CD4-positive, alpha-beta T cell treated with Interleukin-4 for 4 hours (primary cell): ENCODE measurements at places on chromosomes 5 and 9.

- DNase-seq, result no peak
Observed at GRCh38 chr5:32597041-32597629, 11.8 kb downstream of the SUB1 start.

GRCh38 chr5:109247986-109248385 is 161.8 kb downstream of the PJA2 start:
- DNase-seq, result no peak

GRCh38 chr5:176680226-176680563 is 32.9 kb downstream of the TSPAN17 start:
- no peak for DNase-seq

DNA sequence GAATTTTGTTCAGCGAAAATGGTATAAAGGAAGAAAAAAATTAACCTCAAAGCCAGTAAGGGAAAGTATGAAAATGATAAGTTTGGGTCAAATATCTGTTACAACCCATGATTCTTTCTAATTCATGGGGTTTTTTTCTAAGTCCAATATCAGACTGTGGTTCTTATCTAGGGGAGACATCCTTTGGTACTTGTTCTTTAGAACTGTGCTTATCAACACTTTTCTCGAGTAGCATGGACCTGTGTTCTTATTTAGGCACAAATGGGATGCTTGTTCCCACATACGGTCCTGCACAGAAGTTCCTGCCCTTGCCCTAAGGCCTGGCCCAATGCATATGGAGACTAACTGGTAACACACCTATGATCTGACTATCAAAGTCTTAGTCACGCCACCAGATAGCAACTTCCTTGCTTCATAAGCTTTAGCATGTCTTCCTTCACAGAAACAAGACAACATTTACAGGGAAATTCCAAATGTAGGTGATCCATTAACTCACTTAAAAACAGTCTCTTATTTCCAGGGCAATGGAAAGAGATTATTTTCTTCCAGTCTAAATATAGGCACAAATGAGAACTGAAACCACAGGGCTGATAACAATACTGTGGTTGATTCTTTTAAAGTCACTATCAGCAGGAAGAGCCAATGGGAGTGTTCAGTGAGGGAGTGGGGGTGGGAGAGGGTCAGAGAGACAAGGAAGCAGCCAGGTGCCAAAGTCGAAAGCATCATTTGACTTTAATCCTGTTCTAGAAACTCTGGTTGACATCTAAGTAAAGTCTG is 268.8 kb upstream of the ANKRD55 start:
- DNase-seq, result peak; percentile 43

DNA sequence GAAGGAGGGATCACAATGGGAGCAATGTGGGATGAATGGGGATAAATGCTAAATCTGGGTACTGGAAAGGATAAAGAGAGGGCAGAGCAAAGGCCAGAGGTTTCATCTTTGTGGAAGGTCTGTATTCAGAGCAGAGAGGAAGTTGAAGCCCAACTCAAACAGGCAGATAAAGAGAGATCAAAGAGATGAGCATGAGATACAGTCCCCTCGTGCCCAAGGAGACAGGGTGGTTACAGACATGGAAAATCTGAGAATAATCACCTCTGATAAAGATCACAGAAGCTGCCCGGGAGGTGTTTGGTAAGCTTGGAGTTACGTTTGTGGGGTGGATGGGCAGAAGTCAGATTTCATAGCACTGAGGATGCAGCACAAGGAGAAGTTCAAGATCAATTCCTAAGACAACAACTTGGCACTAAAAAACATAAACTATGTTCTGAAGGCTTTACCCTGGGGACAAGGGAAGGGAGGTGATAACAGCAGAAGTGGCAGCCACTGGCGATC is 459 bp upstream of the ERAP2 start:
- peak; percentile 33 for DNase-seq

DNA sequence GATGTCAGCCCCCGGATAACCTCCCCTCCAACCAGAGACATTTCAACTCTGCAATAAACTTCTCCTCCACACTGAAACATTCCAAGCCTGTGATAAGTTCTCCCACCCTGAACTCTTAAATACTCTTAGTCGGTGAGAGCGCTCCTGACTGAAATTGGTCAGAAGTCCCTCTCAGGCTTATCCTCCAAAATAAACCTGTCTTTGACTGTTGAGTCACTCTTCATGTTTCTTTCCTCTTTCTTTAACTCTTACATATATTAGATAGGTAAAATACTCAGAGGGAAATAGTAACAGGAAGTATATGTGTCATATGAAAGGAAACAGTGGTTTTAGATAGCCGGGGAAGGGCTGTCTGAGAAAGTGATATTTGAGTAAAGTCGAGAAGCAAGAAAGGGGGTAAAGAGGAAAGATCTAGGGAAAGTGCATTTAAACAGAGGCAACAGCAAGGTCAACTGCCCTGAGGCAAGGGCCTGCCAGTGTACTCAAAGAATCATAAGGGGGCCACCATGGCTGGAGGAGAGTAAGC is 11.0 kb upstream of the FAM81B start:
- no peak for DNase-seq

- DNase-seq, result no peak
Observed at GRCh38 chr9:19104515-19105282, 2.0 kb upstream of the HAUS6 start.

DNA sequence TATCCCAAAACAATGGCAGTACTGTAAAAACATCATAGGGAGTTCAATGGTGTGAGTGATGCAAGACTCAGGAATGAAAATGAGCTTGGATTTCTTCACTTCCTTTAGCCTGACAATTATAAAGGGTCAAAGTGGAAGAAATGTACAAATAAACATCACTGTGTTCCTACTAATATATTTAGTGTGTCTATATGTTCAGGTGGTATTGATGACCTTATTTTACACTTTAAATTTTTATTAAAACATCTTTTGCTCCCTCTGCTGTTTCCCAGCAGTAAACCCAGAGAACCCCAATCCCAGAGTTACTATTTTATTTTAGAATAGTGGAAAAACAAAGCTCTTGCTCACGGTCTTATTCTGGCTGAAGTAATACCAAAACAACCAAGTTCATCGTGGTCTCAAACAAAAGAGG is 2.0 kb downstream of the LOX start:
- DNase-seq, result no peak

DNA sequence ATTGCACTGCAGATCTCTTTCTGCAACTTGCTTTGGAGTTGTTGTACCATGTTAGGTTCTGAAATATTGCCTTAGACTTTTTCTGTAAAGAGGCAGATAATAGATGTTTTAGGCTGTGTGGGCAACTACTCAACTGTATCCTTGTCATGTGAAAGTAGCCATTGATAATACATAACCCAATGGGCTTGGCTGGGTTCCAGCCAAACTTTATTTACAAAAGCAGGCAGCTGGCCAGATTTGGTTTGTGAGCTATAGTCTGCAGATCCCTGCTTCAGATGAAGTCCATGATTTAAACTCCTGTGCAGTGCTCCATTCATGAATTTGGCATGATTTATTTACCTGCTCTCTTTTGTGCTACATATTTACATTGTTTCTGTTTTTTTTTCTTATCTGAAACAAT is 300.4 kb downstream of the IRX2 start:
- no peak for DNase-seq

GRCh38 chr5:143600396-143601075 is 197.1 kb upstream of the NR3C1 start:
- no peak for DNase-seq

- no peak for DNase-seq
Observed at GRCh38 chr5:160287378-160288051, 24.8 kb downstream of the CCNJL start.

- no peak for DNase-seq
Observed at GRCh38 chr9:129235041-129235930, 57.2 kb upstream of the IER5L start.

GRCh38 chr9:77587851-77588250 is 60.3 kb downstream of the GNA14 start:
- no peak for DNase-seq

- no peak for DNase-seq
Observed at GRCh38 chr5:180202939-180203573, 6.0 kb downstream of the RASGEF1C start.

GRCh38 chr9:37683531-37684371 is 33.0 kb downstream of the FRMPD1 start:
- DNase-seq, result no peak

- no peak for DNase-seq
Observed at GRCh38 chr5:174323878-174324281, 278.4 kb downstream of the NSG2 start.

DNA sequence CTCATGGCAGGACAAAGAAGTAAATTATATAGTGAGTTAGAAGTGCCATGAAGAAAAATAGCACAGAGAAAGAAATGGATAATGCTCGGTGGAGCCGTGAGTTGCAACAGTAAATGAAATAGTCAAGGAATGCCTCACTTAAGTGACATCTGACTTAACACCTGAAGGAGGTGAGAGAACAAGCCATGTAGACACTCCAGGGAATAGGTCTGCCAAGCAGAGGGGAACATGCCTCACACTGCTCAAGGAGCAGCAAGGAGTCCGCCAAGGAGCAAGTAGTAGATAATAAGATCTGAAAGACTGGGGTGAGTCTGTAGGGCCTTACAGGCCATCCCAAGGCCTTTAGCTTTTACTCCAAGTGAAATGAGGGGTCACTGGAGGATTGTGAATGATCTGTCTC is 21.8 kb downstream of the MAPKAP1 start:
- no peak for DNase-seq
